Sigmoid colon (tissue), 7 donors: ENCODE measurements at places on chromosomes 5 and 9. TPM values are rescaled to one million over a fixed set of nuclear protein-coding genes. Genes with fewer than 3 reads are reported as not detected.

DNA sequence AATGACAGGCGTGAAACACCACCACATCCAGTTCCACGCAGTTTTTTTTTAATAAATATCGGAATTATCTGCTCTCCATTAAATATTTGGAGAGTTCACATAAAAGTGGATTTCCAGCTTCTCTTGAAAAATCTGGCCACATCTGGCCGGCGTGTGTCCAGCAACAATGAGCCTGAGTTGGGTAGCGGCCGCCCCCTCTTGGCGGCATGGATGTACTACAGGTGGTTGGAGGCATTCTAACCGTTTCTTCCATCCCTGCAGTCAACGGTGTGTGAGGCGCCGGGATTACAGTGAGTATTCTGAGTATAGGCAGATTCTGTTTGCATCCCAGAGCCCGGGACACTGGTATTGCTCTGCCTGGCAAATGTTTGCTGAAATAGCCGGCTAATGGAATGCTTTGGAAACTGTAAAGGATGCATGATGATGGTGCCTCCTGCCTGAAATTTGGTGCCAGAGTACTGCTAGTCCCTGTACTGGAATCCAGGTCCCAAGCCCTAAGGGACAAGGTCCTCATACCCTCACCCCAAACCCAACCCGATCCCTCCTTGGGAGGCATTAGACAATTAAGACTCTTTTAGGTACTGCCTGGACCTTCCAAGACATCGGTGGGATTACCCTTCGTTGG, 13.6 kb upstream of the GM2A start:
- no peaks in the 10 kb centered on the region for H3K27me3 ChIP-seq
- no peak overlapping the region for H3K4me3 ChIP-seq
- H3K4me1 ChIP-seq = peaks cover 34% of the 10 kb centered on the region
- peak; percentile 93 for DNase-seq
- peak overlapping the region; percentile 84 for H3K27ac ChIP-seq

DNA sequence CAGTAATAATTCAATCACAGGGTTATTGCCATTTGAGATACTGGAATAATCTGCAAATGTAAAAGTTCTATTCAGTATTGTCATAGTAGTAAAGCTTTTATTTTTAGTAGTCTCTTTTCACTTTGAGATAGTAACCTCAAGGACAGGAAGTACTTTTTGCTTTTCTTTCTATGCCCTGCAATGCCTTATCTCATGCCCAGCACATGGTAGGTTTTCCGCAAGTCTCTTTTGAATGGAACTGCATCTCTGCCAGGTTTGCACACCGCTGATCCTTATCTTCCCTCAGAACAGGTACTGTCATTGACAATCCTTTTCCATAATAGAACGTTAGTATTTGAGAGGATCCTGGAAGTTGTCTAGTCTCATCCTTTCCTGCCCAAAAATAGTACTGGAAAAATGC, 91.8 kb upstream of the IFNK start:
- H3K36me3 ChIP-seq = no peaks in the 10 kb centered on the region
- no peak overlapping the region for H3K4me3 ChIP-seq
- DNase-seq = no peak
- peaks cover 38% of the 10 kb centered on the region for H3K4me1 ChIP-seq
- no peaks in the 10 kb centered on the region for H3K27me3 ChIP-seq

DNA sequence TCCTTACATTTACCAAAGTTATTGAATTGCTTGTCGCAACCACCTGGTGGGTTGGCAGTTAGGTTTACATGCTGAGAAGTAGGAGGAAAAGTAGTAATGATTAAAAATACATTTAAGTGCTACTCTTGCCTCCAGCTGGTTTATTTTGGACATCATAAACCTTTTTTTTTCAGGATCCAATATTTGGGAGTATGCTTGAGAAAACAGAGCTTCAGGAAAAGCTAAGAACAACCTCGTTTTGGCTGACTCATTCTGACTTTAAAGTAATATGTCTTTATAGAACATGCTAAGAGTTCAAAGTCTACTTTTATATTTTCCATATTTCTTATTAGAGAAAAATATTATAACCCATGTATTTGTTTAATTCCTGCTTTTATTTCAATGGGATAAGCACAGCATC, 41.7 kb upstream of the BNC2 start:
- H3K36me3 ChIP-seq = no peaks in the 10 kb centered on the region
- no peaks in the 10 kb centered on the region for H3K4me1 ChIP-seq
- DNase-seq = no peak
- no peaks in the 10 kb centered on the region for H3K27me3 ChIP-seq

GRCh38 chr5:36450229-36451014, 148.7 kb upstream of the RANBP3L start:
- no peaks in the 10 kb centered on the region for H3K4me1 ChIP-seq
- no peak overlapping the region for H3K27ac ChIP-seq
- no peak overlapping the region for H3K4me3 ChIP-seq
- no peaks in the 10 kb centered on the region for H3K27me3 ChIP-seq

Gene CDH12
- total RNA-seq = not detected

GRCh38 chr9:114275246-114276004, 47.5 kb upstream of the ORM1 start:
- no peaks in the 10 kb centered on the region for H3K4me1 ChIP-seq
- DNase-seq = peak; percentile 68
- H3K4me3 ChIP-seq = no peak overlapping the region
- H3K27ac ChIP-seq = no peak overlapping the region
- no peaks in the 10 kb centered on the region for H3K27me3 ChIP-seq

Gene CTSV
- not detected for total RNA-seq

DNA sequence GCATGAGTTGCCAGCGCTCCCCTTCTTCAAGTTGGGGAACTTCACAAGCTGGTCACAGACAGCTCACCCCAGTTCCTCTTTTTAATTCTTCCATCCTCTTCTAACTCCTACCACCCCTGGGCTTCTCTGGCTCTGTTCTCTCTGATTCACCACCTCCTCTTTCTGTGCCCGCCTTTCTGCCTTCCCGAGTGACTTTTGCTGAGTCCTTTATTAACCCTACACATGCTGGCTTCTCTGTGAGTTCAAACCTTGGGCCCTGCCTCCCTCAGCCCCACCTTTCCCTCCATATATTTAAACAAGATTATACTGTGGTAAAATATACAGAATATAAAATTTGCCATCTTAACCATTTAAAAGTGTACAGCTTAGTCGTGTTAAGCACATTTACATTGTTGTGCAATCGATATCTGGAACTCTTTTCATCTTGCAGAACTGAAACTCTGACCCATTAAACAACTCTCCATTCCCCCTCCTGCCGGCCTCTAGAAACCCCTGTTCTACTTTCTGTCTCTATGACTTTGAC, 32.0 kb downstream of the SLC46A2 start:
- DNase-seq = no peak
- no peak overlapping the region for H3K27ac ChIP-seq
- no peak overlapping the region for H3K4me3 ChIP-seq
- no peaks in the 10 kb centered on the region for H3K4me1 ChIP-seq
- H3K36me3 ChIP-seq = no peaks in the 10 kb centered on the region

Gene PCDHGC3
- 42.1 TPM for total RNA-seq

DNA sequence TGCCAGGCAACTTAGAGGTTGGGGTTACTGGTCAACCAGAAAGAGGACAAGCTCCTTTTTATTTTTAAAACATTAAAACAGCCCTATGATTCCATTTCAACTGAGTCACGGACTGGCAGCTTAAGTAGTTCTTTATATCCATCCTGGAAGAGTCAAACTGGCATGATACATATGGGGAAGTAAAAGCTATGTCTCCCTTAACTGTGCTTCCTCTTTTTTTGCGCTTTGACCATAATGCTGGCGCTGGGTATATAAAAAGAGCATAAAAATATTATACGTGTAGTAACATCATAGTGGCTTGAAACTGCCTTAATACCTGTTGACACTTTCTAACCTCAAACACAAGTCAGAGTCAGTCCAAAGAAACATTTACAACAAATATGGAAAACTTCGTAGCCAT, 274.4 kb downstream of the CSNK1G3 start:
- DNase-seq = no peak
- no peak overlapping the region for H3K27ac ChIP-seq
- peaks cover 34% of the 10 kb centered on the region for H3K4me1 ChIP-seq
- no peaks in the 10 kb centered on the region for H3K27me3 ChIP-seq
- H3K36me3 ChIP-seq = no peaks in the 10 kb centered on the region

DNA sequence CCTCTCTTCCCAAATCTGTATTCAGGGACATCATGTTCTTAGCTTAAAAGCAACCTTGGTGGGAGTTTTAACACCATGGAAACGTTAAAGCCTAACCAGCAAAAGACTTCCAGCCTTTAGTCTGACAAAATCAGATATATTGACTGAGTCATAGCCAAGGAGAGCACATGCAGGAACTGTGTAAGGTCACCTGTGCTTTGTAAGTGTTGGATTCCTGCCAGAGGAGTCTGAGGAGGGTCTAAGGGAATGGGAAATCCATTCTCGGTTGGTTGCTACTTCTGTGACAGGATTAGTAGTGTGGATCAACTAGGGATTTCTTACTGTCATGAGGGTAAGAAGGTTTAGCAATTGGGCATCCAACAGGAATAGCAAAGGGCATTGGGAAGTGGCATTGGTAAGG, 142.0 kb upstream of the CHD1 start:
- H3K27ac ChIP-seq = no peak overlapping the region
- no peak for DNase-seq
- H3K27me3 ChIP-seq = no peaks in the 10 kb centered on the region

DNA sequence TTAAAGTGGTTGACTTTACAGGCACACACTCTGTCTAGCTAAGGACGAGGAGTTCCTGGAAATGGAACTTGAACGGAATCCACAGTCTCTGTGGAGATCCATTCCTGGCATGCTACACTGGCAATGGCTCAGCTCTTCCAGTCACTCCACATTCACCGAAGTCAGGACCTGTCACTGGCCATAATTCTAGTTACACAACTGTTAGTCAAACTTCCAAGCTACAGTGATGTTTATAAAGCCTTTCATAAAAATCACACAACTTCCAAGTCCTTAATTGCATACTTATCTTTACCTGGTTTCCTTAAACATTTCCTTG, 15.7 kb downstream of the CDC14B start:
- no peaks in the 10 kb centered on the region for H3K36me3 ChIP-seq
- no peak overlapping the region for H3K4me3 ChIP-seq
- H3K27me3 ChIP-seq = no peaks in the 10 kb centered on the region
- H3K4me1 ChIP-seq = no peaks in the 10 kb centered on the region
- peak; percentile 75 for DNase-seq

Gene SOX30
- total RNA-seq = not detected

DNA sequence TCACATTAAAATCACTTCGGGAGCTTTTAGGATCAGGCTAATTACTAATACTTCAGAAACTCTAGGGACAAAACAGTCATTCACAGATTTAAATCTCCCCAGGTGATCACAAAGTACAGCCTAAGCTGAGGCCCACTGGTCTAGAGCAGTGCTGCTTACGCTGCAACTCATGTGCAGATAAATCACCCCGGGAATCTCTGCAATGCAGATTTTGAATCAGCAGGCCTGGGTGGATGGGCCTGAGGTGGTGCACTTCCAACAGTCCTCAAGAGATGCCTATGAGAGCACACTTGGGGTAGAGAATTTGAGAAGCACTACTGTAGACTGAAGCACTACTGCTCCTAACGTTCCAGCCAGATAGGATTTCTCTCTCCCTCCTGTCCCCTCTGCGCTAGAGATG, 28.4 kb downstream of the CSF1R start:
- no peaks in the 10 kb centered on the region for H3K4me1 ChIP-seq
- no peaks in the 10 kb centered on the region for H3K27me3 ChIP-seq
- DNase-seq = peak; percentile 10
- peaks cover under 1% of the 10 kb centered on the region for H3K36me3 ChIP-seq
- no peak overlapping the region for H3K27ac ChIP-seq
- no peak overlapping the region for H3K4me3 ChIP-seq

- H3K27ac ChIP-seq = peak overlapping the region; percentile 73
- H3K36me3 ChIP-seq = no peaks in the 10 kb centered on the region
- no peak overlapping the region for H3K4me3 ChIP-seq
- peaks cover 57% of the 10 kb centered on the region for H3K4me1 ChIP-seq
- no peaks in the 10 kb centered on the region for H3K27me3 ChIP-seq
- no peak for DNase-seq
Observed at GRCh38 chr9:127530206-127530941, 79.1 kb downstream of the LRSAM1 start.

Gene PFN3
- total RNA-seq = not detected

GRCh38 chr9:92057226-92057625, 58.0 kb downstream of the SPTLC1 start:
- H3K4me1 ChIP-seq = no peaks in the 10 kb centered on the region
- no peak overlapping the region for H3K4me3 ChIP-seq
- H3K27ac ChIP-seq = no peak overlapping the region
- DNase-seq = no peak
- H3K27me3 ChIP-seq = no peaks in the 10 kb centered on the region
- H3K36me3 ChIP-seq = peaks cover 32% of the 10 kb centered on the region

Gene SLC2A8
- total RNA-seq = 68.7 TPM

Gene IL5
- total RNA-seq = not detected

- H3K27me3 ChIP-seq = peaks cover 44% of the 10 kb centered on the region
- no peak for DNase-seq
- no peak overlapping the region for H3K27ac ChIP-seq
- no peak overlapping the region for H3K4me3 ChIP-seq
Observed at GRCh38 chr9:136994888-136995230, 1.5 kb downstream of the CLIC3 start.

DNA sequence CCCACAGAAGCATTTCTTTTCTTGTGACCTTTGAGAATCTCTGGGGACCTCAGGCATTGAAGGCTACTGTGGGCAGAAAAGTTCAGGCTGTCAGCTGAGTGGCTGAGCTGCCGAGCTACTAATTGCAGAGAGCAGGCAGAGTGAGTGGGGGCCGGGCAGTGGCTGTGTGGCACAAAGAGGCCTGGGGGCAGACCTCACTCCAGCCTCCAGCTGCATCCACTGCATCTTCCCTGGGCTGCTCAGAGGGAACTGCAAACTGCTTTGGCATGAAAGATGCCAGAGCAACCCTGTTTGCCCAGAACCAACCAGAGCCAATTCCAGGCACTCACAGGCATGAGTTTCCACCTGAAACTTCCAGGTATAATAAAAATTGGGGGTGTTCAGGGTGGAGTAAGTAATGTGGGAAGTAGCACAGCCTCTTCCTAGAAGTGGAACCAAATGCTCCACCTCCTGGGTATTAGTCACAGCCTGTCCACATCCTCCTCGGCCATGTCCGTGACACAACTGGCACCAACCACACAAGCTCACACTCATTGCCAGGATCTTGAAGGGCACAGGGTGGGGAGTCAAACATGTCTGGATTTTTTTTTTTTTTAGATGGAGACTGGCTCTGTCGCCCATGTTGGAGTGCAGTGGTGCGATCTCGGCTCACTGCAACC, 548.9 kb downstream of the BNC2 start:
- H3K27ac ChIP-seq = no peak overlapping the region
- no peaks in the 10 kb centered on the region for H3K27me3 ChIP-seq
- no peaks in the 10 kb centered on the region for H3K36me3 ChIP-seq
- DNase-seq = peak; percentile 55
- H3K4me3 ChIP-seq = no peak overlapping the region
